Activated CD8-positive, alpha-beta memory T cell treated with anti-CD3 and anti-CD28 coated beads for 48 hours (primary cell): ENCODE measurements at places on chromosomes 13 and 19.

- DNase-seq: no peak
Observed at GRCh38 chr13:76622315-76623040, 263.7 kb downstream of the KCTD12 start.

DNA sequence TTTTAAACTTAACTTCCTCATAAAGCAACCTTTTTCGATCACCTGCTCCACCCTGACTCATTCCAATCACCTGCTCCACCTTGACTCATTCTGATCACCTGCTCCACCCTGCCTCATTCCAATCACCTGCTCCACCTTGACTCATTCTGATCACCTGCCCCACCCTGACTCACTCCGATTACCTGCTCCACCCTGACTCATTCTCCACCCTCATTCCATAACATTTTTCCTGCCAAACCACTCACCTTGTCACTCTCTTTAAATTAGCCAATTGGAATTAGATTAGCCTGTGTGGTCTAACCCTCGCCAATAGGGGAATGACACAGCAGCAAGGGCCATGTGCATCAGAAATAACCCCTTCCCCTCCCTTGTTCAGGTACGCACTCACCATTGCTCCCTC, 31.9 kb upstream of the ZNF83 start:
- no peak for DNase-seq

- no peak for DNase-seq
Observed at GRCh38 chr19:44782729-44783128, 5.0 kb downstream of the CBLC start.

- no peak for DNase-seq
Observed at GRCh38 chr13:64716936-64717335, 2513.2 kb downstream of the PCDH9 start.

- no peak for DNase-seq
Observed at GRCh38 chr13:30042272-30042671, 191.9 kb upstream of the UBL3 start.
